G401 (cell line): ENCODE measurements at places on chromosomes 4 and X.
A peak's percentile ranks its signal among the peaks of the same experiment; 100 is the strongest.

DNA sequence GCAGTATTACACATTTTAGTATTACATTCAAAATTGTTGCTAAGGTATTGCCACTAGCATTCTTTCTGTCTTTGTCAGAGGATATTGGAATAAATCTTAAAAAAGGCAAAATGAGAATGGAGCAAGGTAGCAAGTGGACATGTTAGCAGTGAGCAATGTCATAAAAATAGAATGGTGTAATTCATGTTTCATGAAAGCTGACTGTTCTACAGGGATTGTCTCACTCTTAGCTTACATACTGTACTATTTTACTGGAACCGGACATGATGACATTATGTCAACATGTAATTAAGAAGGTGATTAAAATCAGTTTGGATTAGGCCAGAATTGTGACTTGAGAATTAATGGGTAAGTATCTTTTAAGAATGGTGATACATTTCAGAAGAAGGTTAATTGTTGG lies 1086.2 kb downstream of the STIM2 start:
- no peak for DNase-seq

DNA sequence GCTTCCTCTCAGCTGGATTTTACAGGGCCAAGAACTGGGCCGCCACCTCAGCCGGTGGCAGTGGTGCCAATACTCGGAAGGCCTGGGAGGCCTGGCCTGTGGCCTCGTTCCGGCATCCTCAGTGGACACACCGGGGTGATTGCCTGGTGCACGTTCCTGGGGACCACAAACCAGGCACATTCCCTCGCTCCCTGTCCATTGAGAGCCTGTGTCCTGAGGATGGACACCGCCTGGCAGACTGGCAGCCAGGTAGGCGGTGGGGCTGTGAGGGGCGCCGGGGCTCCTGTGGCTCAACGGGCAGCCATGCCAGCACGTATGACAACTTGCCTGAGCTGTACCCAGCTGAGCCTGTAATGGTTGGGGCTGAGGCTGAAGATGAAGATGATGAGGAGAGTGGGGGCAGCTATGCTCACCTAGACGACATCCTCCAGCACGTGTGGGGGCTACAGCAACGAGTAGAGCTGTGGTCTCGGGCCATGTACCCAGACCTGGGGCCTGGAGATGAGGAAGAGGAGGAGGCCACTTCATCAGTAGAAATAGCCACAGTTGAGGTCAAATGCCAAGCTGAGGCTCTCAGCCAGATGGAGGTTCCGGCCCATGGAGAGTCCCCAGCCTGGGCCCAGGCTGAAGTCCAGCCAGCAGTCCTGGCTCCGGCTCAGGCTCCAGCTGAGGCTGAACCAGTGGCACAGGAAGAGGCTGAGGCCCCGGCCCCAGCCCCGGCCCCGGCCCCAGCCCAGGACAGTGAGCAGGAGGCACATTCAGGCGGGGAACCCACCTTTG lies 70.4 kb downstream of the STARD8 start:
- no peak for DNase-seq

DNA sequence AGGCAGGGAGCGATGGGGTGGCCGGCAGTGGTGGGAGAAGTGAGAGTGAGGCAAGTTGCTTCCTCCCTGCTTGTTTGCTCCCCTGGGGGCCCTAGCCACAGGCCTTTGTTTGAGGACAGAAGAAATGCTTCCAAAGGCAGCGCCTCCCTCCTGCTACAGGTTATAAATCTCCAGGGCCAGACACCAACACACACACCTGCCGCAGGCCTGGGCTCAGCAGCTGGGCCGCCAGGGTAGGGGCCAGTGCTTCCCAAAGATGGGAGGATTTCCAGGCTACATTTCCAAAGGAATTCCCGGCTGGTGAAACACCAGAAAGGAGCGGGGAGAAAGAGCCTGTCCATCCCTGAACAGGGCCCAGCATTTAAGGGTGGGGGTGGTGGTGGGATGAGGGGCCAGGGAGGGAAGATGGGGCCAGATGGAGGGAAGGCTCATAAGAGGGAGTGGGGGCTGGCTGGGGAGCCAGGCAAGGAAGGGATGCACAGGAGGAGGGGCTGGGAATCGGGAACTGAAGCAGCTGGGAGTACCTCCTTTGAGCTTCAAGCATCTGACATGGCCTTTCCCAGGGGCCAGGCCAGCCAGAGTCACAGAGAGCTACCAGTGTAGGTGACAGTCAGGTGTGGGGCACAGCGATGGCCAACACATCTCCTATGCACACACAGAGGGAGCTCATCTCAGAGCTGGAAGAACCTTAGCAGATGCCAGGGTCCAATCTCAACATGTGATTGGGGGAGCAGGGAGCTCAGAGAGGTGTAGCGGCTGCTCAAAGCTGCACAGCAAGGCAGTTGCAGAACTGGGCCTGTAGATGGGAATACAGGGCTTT lies 143.9 kb downstream of the PJA1 start:
- DNase-seq: no peak

DNA sequence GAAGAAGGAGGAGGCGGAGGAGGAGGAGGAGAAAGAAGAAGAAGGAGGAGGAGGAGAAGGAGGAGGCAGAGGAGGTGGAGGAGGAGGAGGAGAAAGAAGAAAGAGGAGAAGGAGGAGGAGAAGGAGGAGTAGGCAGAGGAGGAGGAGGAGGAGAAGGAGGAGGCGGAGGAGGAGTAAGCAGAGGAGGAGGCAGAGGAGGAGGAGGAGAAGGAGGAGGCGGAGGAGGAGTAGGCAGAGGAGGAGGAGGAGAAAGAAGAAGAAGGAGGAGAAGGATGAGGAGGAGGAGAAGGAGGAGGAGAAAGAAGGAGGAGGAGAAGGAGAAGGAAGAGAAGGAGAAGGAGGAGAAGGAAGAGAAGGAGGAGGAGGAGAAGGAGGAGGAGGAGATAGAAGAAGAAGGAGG lies 19.9 kb downstream of the MRFAP1 start:
- DNase-seq: no peak

- DNase-seq: peak; percentile 69
Measured at GRCh38 chr4:3285558-3286334, 7.1 kb upstream of the RGS12 start.
